ENCODE measurements at places on chromosomes 5 and 9.
A peak's percentile ranks its signal among the peaks of the same experiment; 100 is the strongest.

DNA sequence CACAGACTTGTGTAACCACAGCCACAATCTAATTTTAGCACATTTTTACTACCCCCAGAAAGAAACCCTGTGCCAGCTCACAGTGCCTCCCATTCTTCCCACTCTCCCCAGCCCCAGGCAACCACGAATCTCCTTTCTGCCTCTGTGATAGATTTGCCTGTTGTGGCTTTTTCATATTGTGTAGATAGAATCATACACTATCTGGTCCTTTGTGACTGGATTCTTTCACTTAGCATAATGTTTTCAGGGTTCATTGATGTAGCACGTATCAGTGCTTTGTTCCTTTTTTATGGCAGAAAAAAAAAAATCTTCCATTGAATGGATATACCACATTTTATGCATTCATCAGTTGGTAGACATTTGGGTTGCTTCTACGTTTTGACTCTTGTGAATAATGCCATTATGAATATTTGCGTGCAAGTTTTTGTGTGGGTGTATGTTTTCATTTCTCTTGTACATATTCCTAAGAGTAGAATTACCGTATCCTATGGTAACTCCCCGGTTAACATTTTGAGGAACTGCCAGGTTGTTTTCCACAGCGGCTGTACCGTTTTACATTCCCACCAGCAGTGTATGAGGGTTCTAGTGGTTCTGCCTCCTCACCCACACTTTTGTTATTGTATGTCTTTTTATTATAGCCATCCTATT is 64.5 kb downstream of the RCL1 start:
- DNase-seq = peak; percentile 12

- peak; percentile 71 for DNase-seq
These were observed 12.6 kb upstream of the UGT3A2 start for GRCh38 chr5:36079200-36079781.

- no peak for DNase-seq
These were observed 711.1 kb upstream of the CHD1 start for GRCh38 chr5:99639905-99640304.

DNA sequence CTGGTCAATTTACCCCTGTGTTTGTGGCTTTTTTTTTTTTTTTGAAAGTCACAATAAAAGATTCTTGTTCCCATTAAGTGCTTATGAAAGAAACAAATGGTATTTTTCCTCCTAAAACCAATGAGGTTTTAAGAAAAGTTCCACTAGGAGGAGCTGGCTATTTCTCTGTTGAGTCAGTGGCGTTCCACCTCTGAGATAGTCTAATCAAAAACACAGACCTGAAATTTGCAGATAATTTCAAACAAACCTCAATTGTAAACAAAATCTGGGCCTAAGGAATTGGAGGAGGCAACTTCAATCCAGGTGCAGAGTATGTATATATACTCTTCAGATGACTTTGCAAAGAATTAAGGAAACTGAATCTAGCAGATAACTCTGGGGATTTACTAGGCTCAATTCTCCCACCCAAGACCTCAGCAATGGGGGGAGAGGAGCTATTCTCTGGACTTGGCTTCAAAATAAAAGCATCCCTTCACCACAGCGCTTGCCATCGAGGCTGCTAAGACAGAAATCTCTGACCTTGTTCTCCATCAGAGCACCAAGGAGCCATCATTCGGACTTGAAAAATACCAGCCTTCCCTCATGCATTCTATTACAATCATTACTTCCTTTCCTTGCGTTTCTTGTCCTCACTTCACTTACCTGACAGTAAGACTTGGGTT is 52.4 kb downstream of the FANCC start:
- no peak for DNase-seq

DNA sequence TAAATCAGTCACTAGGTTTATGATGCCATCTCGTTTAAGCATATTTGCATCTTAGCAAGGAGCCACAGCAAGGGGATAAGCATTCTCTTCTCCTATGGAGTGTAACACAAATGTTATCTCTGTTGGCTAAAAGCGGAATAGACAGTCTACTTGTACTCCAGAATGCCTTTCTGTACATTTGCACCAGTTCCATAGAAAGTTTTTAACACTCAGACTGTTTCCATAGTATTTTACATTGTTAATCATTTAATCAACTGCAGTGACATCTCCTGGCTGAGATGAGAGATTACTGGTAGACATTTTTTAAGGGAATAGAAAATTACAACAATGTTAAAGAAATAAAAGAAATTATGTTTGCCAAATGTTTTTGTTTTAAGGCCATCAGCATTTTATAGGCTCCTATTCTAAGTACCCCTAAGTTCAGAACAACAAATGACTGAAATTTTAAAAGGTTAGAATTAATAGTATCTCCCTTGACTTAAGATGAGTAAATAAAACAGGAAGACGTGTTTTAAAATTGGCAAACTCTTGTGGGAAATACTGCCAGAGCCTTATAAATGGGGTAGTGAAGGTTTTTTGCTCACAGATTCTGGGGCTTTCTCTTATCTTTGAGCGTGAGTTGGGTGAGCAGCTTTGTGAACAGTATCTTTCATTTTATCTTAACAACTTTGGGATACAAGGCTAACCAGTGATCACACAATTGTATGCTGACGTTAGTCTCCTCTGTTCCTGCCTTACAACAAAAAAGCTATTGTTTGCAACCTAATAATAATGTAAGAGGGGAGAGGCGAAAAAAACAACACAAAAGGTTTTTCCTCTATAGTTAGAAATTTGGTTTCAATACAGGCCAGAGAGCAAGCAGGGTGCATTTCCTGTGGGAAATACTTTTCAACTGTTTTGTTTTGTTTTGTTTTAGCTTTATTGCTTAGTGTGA is 294.3 kb downstream of the FBXL7 start:
- no peak for DNase-seq
